ENCODE measurements at places on chromosomes 4 and X.

DNA sequence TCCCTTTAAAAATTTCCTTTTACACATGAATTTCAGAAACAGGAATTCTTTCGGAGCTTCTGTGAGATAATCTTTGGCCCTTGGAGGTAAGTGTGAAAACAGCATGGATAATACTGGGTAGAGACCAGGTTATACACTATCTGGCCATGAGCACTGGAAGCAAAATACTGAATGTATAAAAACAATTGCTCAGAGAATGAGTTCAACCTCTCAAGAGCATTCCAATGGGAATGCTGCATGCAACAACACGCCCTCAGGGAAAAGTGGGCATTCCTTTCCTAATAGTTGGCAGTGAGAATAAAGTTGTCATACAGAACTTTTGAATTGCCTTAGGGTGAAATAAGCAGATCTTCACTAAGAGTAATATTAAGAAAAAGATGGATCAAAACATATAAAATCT, 574.8 kb upstream of the DIPK2B start:
- no peak for DNase-seq

DNA sequence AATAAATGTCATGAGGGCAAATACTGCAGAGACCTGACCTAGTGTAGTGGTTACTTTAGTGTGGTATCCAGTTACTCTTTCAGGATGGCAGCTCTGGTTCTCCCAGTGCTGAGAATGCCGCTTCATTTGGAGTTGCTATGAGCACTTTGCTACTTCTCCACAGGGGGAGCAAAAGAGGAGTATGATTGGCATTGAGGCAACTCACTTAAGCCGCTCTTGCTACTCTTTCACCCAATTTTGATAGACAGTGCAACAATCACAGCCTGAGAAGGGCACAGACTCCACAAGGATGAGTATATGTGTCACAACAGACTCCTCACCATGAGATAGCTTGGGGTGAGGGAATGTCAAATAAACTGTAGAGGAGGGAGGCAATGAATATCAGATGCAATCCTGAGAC, 81.2 kb downstream of the NPY1R start:
- no peak for DNase-seq

DNA sequence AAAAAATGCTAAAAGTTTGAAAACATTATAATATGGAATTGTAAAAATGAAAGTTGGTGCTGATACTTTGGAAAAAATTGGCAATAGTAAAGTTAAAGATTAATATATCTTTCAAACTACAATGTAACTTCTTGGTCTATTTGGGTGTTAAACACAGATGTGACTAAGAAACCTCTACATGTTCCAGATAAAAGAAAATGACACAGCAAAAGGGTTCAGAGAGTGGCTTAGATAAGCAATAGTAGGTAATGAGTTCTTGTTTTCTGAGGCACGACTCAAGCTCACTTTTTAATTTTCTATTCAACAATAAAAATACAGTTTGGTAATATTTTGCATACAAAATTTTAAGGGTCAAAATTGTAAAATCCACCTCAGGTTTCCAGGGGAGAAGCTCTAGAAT, 292.7 kb downstream of the GALNTL6 start:
- DNase-seq, result no peak

DNA sequence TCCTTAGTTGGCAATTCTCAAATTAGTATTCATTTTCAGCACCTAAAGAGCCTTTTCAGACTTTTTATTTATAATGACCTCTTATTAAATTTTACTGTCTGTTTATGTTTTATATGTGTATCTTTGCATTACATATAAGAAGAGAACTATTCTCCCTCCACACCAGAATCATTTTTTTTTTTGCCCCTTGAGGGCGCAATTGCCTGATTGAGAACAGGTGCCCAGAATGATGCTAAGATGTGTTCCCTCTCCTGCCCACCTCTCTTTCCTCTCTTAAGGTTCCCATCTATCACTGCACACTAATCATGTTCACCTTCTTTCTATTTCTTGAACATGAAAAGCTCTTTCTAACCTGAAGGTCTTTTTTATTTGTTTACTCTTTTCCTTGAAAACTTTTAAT, 44.2 kb upstream of the ADAM29 start:
- DNase-seq, result no peak

DNA sequence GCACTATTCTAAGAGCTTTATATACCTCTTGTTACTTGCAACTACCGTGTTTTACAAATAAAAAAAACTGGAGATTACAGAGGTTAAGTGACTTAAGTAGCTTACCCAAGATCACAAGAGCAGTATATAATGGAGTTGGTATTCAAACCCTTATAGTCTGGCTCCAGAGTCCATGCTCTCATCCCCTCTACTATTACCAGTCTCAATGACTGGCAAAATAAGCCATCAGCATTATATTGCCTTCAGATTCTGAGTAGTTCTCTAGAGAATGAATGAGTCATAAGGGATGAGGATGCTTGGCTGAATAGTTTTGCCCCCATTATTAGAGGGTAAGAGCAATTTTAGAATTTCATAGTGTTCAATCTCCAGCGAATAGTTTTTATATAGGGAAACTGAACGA, 170.1 kb upstream of the ATOH1 start:
- DNase-seq, result no peak

DNA sequence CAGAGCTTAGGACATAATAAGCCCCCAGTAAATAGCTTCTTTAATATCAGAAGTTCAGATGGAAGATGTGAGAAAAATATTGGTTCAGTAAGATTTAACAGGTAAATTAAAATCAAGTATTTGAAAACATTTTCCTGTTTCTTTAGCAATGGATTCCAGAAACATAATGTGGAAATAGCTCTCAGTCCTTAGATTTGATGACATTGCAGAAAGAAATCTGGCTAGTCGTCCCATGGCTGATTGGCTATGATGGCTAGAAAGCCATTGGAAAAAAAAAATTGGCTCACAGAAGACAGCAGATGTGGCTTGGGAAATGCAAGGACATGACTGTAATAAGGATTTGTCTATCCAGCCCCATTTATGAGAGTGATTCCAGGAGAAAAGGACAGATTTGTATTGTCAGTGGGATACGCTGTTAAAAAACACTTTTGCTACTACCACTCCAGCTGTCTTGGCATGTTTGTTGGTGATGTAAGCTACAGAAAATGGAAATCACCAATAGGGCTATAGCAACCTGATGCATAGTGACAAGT, 78.3 kb downstream of the AR start:
- DNase-seq, result no peak

GRCh38 chrX:42720209-42720608, 57.8 kb downstream of the PPP1R2C start:
- no peak for DNase-seq

- no peak for DNase-seq
These were observed 9.0 kb downstream of the TCEAL3 start for GRCh38 chrX:103616676-103617186.

DNA sequence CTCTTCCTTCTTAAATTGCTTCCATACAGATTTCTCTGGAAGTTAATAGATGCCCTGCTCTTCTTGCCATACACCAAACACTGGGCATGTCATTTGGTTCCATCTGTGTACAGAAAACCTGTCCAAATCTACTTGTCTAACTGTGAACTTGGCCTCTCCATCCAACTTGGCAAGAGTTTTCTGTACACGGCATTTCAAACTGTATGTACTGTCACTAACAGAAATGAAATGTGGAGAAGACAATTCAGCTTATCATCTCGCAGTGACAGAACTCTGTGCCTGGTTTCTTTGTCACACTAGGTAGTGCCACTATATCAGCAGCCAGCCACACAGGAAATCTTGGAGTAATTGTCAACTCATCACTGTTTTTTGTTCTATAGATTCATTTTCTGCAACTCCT, 58.2 kb downstream of the CXXC4 start:
- DNase-seq, result no peak

GRCh38 chr4:87414816-87415215, 7.6 kb upstream of the NUDT9 start:
- DNase-seq, result no peak

DNA sequence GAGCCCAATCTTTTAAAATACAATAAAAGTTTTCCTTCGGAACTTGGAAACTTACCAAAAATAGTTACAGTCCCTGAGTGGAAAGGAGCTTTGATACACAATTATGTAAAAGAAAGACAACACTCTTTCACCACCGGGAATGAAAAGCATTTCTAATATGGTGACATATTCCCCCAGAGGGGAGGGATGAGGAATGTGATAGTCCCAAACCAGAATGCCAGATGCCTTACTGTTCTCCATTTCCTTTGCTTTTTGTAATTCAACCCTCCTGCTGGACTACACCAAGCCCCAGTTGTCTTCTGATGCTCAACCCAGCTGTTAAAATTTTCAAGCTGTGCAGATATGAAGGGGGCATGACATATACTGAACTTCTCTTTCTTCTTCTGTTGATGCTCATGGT, 4.1 kb downstream of the PRIMPOL start:
- no peak for DNase-seq

DNA sequence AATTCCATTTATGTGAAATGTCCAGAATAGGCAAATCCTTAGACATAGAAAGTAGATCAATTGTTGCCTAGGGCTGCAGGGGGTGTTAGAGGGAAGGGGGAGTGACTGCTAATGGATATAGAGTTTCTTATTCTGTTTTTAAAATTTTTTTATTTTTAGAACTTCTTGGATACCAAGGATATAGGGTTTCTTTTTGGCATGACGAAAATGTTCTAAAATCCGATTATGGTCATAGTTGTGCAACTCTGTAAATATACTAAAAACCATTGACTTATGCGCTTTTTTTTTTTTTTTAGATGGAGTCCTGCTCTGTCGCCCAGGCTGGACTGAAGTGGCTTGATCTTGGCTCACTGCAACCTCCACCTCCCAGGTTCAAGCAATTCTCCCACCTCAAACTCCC, 125.2 kb upstream of the USP9X start:
- no peak for DNase-seq

DNA sequence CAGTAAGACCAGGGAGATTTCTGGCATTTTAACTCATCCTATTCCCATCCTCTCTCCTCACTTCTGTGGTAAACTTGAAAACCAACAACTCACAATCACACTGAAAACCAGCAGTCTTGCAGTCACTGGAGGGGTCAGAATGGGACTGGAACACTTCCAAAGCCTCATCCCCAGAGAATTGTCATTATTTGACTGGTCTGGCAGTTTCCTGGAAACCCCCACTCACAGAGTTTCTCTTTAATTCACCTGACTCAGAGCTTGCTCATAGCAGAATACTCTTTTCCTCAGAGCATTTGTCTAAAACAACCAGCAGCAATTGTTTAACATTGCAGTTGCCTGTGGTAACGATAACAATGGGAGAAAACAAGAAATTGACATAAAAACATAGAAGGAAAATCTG, 7.3 kb upstream of the RAB9B start:
- DNase-seq, result no peak

DNA sequence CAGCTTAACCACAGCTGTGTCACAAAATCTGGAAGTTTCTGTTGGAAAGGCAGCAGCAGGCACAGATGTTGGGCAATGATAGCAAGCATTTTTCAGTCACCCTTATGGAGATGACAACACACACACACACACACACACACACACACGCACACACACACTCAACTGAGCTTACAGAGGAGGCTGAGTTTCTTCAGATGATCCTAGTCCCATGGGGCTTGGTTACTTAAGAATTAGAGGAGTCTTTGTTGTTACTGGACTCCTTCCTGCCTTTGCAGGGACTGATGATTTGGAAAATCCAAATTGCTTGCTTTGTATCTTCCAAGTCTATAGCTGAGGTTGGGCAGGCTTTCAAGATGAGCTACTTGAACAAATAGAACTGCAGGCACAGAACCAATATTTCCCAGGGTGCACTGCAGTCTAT, 740.1 kb upstream of the PITX2 start:
- DNase-seq, result no peak

- DNase-seq, result no peak
These were observed 96.4 kb upstream of the C1GALT1C1 start for GRCh38 chrX:120726294-120726693.

- DNase-seq, result no peak
These were observed 45.8 kb downstream of the MGST2 start for GRCh38 chr4:139711461-139711860.

DNA sequence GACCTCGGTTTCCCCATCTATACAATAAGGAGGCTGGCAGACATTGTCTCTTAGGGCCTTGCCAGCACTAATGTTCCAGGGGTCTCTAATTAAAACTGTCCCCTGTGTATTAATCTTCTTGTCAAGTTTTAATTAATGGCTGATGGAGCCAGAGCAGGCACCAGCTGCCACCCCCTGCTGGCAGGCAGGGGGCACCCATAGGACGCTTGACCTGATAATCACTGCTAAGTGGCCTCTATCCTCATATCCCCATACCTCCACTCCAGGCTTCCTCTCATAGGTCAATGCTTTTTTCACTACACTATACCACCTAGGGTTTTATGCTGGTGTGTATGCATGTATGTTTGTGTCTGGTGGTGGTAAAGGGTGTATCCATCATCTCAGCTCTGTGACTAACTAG, 89.4 kb downstream of the EFNB1 start:
- no peak for DNase-seq

DNA sequence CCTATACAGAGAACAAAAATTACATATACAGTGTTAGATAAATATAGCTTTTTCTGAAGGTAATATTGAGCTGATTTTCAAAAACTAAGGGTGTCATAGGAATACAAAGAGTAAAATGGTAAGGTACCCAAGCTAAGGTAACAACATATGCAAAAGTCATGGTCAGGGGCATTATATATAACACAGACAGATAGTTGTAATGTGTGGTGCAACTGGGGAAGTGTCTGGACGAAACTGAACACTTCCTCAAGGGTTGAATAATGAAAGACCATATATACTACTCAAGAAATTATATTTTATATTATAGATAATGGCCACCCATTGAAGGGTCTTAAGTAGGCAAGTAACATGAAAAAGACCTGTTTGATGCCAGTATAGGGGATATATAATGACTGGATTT, 262.1 kb upstream of the CXXC4 start:
- DNase-seq, result no peak

DNA sequence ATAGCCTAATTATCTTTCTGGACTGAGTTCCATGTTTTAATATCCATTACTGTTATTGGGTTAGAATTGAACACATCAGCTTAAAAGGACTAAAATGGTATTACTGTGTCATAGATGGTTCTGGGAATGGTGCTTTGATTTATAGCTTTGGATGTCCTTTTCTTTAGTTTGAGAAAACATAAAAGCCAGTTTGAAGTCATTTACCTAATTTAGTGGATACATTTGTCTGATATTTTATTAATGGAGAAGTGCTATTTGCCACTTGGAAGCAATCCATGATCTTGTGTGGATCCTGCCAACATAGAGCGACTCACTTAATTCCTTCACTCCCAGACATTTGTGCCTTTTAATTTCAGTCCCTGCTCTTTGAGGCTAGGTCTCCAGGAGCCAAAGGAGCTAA, 212.4 kb upstream of the PACRGL start:
- DNase-seq, result no peak

DNA sequence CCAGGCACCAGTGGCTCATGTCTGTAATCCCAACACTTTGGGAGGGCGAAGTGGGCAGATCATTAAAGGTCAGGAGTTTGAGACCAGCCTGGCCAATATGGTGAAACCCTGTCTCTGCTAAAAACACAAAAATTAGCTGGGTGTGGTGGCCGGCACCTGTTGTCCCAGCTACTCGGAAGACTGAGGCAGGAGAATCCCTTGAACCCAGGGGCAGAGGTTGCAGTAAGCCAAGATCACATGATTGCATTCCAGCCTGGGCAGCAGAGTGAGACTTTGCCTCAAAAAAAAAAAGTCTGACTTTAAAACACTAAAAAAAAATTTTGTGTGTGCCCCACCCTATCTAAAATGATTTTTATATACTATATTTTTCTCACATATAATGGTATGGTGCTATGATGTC, 26.2 kb upstream of the TMEM192 start:
- no peak for DNase-seq

All from H54 (cell line).